ENCODE measurements at places on chromosomes 2 and 18. TPM values are rescaled to one million over a fixed set of nuclear protein-coding genes. Genes with fewer than 3 reads are reported as not detected.

The TRIB2 gene
- 18.9 TPM for total RNA-seq

The C18orf54 gene
- 6.7 TPM for total RNA-seq

The C2orf80 gene
- not detected for total RNA-seq

The C1QL2 gene
- not detected for total RNA-seq

The NOSTRIN gene
- total RNA-seq = 0.68 TPM

The DSC2 gene
- total RNA-seq = 13.9 TPM

The ACMSD gene
- not detected for total RNA-seq

The RNU2-63P gene
- 3.9 TPM for total RNA-seq

The GALNT13 gene
- 3.6 TPM for total RNA-seq

The SERPINB13 gene
- total RNA-seq = not detected

The ELOA2 gene
- not detected for total RNA-seq

The OR6B2 gene
- not detected for total RNA-seq

The LIPT1 gene
- 10.3 TPM for total RNA-seq

The ARHGAP15 gene
- total RNA-seq = not detected

The MYCN gene
- total RNA-seq = not detected

The POU3F3 gene
- total RNA-seq = not detected

The LYPD6 gene
- total RNA-seq = 1.1 TPM

The TWIST2 gene
- total RNA-seq = 5.0 TPM

The SULT1C3 gene
- total RNA-seq = not detected

The PTPRN gene
- not detected for total RNA-seq

The SLC11A1 gene
- 0.35 TPM for total RNA-seq

The SPATA3 gene
- total RNA-seq = not detected

The UBXN4 gene
- total RNA-seq = 75.6 TPM

The NEU2 gene
- not detected for total RNA-seq

The GKN1 gene
- total RNA-seq = not detected

The POTEI gene
- total RNA-seq = not detected

The VIT gene
- not detected for total RNA-seq

The CCDC85A gene
- not detected for total RNA-seq

The IL1F10 gene
- total RNA-seq = not detected

The AKAIN1 gene
- total RNA-seq = not detected

The WNT10A gene
- 1.2 TPM for total RNA-seq

The ANO7 gene
- 6.5 TPM for total RNA-seq

The FER1L5 gene
- 0.09 TPM for total RNA-seq

The UNC50 gene
- total RNA-seq = 46.0 TPM

The CREG2 gene
- 9.0 TPM for total RNA-seq

The DLX2 gene
- 0.65 TPM for total RNA-seq

The CD207 gene
- total RNA-seq = not detected

The RAB6C gene
- total RNA-seq = not detected

The SERTAD2 gene
- 27.3 TPM for total RNA-seq

The TRIM54 gene
- 8.2 TPM for total RNA-seq

The TLX2 gene
- total RNA-seq = 3.8 TPM

The ERICH2 gene
- total RNA-seq = 2.0 TPM

The RIT2 gene
- not detected for total RNA-seq

The PLEKHH2 gene
- total RNA-seq = 2.3 TPM

The PPIG gene
- total RNA-seq = 28.4 TPM

The LYG2 gene
- total RNA-seq = not detected

The ST8SIA3 gene
- total RNA-seq = not detected

The ZSCAN30 gene
- total RNA-seq = 16.9 TPM

The SERPINB5 gene
- total RNA-seq = 25.5 TPM

The CCDC141 gene
- not detected for total RNA-seq

The FTCDNL1 gene
- 5.2 TPM for total RNA-seq

The C2orf81 gene
- total RNA-seq = 9.8 TPM

The SCG2 gene
- 0.48 TPM for total RNA-seq

The PKP4 gene
- total RNA-seq = 59.1 TPM

The KLHL29 gene
- total RNA-seq = 3.1 TPM

The PDE11A gene
- 1.4 TPM for total RNA-seq

The SERPINB11 gene
- total RNA-seq = not detected

The TMEM17 gene
- 7.6 TPM for total RNA-seq

The TRIM43 gene
- total RNA-seq = not detected

Data from PC-9 (cell line).